ENCODE measurements at places on chromosomes 5 and 9. TPM values are rescaled to one million over a fixed set of nuclear protein-coding genes. Genes with fewer than 3 reads are reported as not detected.

Gene FABP6
- not detected for total RNA-seq

Gene F2RL2
- total RNA-seq = 10.2 TPM

DNA sequence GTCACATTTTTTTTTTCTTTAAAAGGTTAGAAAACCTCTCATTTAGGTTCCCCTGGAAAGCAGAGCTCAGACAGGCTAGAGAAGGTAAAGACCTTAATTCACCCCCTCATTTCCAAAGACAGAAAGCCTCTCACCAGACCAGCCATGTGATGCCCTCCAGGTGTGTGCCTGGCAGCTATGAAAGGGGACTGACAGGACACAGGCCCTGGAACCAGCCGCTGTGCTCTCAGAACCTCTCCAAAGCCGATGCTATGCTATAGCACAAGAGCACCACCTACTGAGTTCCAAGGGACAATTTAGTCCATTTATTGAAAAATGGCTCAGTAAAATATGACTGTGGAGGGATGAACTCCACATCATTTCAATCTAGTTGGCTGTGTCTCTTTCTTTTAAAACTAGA is 48.8 kb downstream of the FANCC start:
- H3K27me3 ChIP-seq = no peaks in the 10 kb centered on the region
- no peaks in the 10 kb centered on the region for H3K36me3 ChIP-seq
- H3K4me3 ChIP-seq = no peak overlapping the region

- H3K4me1 ChIP-seq = peaks cover 7% of the 10 kb centered on the region
- no peaks in the 10 kb centered on the region for H3K36me3 ChIP-seq
- DNase-seq = no peak
- no peak overlapping the region for H3K4me3 ChIP-seq
- no peaks in the 10 kb centered on the region for H3K27me3 ChIP-seq
These were observed 79.6 kb downstream of the TLR4 start for GRCh38 chr9:117783828-117784227.

DNA sequence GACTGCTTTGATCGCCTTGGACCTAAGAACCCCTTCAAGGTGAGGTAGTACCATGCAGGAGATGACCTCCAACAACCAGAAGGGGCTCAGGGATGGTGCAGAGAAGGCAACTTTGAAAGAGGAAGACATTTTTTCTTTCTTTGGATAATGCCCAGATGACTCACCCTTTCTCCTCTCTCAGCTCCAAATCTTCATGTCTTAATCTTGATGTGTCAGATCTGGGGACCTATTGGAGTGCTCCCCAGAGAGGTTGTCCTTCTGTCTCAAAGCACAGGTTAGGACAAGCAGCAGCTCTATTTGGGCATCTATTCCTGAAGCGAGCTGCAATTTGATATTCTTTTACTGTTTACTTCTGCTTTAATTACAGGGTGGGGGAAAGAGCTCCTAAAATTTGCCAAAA is 229.9 kb upstream of the MAP3K1 start:
- no peak overlapping the region for H3K27ac ChIP-seq
- H3K27me3 ChIP-seq = peaks cover 6% of the 10 kb centered on the region
- H3K4me3 ChIP-seq = no peak overlapping the region

DNA sequence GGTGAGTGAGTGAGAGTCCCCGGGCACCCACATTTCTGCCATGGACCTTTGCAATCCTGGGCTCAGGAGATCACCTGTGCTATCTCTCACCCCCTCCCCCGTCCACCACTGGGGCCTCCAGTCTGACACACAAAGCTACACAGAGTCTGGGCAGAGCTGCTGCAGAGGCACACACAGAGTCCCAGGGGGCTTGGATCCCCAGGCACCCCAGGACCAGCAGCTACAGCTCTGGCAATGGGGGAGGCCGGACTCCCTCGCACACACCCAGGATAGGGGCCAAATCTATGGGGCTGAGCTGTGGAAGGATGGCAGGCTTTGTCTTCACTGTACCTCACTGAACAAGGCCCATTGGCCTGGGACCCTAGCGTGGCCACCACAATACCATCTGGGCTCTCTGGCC is 328.8 kb downstream of the MAN2A1 start:
- no peaks in the 10 kb centered on the region for H3K4me1 ChIP-seq
- no peak overlapping the region for H3K27ac ChIP-seq
- H3K4me3 ChIP-seq = no peak overlapping the region
- no peaks in the 10 kb centered on the region for H3K36me3 ChIP-seq
- H3K27me3 ChIP-seq = no peaks in the 10 kb centered on the region

DNA sequence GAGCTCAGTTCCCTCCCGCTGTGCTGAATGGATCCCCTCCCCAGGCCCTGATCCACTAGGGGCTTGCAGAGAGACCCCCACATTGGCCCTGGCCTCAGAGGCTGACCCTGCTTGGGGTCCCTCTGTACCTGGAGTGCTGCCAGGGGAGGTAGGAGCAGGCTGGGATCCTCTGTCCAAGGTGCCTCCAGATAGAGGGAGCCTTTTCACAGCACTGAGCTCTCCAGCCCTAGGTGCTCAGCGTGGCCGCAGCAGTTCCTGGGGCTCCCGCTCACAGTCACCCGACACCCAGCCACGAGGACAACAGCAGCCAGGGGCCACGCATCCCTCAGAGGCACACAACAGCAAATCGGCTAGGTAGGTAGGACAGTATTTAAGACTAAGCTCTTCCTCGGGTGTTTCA is 62.2 kb upstream of the IRX2 start:
- H3K27ac ChIP-seq = no peak overlapping the region
- H3K36me3 ChIP-seq = no peaks in the 10 kb centered on the region
- H3K27me3 ChIP-seq = no peaks in the 10 kb centered on the region
- H3K4me3 ChIP-seq = no peak overlapping the region
- H3K4me1 ChIP-seq = no peaks in the 10 kb centered on the region

GRCh38 chr5:124162767-124163532 is 583.5 kb downstream of the ZNF608 start:
- DNase-seq = peak; percentile 59
- no peak overlapping the region for H3K4me3 ChIP-seq
- no peaks in the 10 kb centered on the region for H3K36me3 ChIP-seq
- no peaks in the 10 kb centered on the region for H3K27me3 ChIP-seq

Gene ATP6V1G1
- total RNA-seq = 82.0 TPM

Gene MTRR
- total RNA-seq = 37.1 TPM

Gene SCGB3A1
- total RNA-seq = not detected

- no peak overlapping the region for H3K27ac ChIP-seq
- no peak for DNase-seq
- no peaks in the 10 kb centered on the region for H3K36me3 ChIP-seq
- no peaks in the 10 kb centered on the region for H3K4me1 ChIP-seq
- no peaks in the 10 kb centered on the region for H3K27me3 ChIP-seq
These were observed 120.1 kb upstream of the ACO1 start for GRCh38 chr9:32264170-32264864.

Gene CDKN2B
- total RNA-seq = 2.3 TPM

Gene TOPORS
- 16.2 TPM for total RNA-seq

DNA sequence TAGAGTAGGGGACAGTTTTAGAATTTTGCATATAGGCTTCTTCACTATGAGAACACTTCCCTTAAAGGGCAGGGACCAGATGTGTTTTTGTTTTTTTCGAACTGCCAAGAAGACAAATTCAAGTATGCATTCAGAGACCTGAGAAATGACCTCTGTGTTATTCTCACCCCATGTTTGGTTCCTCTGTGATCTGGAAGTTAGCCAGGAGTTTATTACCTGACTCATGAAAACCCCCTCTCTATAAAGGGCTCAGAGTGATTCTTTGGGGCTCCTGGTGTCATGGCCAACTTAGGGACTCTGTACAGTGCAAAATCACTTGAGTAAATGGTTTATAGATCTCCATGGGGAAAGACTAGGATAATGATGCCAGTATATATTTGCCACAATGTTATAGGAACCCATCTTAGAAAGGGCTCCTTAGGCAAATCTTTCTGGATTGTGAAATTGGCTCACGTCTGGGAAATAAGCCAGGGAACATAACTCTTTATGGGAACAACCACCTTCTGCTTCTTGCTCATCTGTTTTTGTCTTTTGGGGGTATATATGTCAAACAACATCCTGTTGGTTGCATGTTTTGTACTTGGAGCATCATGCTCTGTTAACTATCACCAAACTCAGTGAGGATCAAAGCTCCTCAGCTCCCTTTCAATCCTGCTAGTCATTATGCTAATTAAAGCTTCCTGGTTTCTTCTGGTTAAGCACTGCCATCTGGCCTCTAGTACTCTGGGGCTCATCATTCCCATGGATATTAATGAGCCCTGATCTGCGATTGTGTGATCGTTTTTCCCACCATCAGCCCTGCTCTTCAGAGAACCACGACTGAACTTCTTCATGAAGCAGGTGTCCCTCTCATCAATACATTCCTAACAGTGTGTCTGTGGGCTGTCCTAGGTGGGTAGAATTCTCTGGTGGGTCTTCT is 173.4 kb upstream of the CDH12 start:
- H3K27me3 ChIP-seq = no peaks in the 10 kb centered on the region
- H3K36me3 ChIP-seq = no peaks in the 10 kb centered on the region
- H3K4me1 ChIP-seq = no peaks in the 10 kb centered on the region
- H3K27ac ChIP-seq = no peak overlapping the region
- H3K4me3 ChIP-seq = no peak overlapping the region
- no peak for DNase-seq

GRCh38 chr9:132804576-132805295 is 73.3 kb downstream of the AK8 start:
- DNase-seq = no peak
- no peaks in the 10 kb centered on the region for H3K36me3 ChIP-seq
- H3K4me3 ChIP-seq = no peak overlapping the region
- H3K27me3 ChIP-seq = peaks cover 14% of the 10 kb centered on the region

DNA sequence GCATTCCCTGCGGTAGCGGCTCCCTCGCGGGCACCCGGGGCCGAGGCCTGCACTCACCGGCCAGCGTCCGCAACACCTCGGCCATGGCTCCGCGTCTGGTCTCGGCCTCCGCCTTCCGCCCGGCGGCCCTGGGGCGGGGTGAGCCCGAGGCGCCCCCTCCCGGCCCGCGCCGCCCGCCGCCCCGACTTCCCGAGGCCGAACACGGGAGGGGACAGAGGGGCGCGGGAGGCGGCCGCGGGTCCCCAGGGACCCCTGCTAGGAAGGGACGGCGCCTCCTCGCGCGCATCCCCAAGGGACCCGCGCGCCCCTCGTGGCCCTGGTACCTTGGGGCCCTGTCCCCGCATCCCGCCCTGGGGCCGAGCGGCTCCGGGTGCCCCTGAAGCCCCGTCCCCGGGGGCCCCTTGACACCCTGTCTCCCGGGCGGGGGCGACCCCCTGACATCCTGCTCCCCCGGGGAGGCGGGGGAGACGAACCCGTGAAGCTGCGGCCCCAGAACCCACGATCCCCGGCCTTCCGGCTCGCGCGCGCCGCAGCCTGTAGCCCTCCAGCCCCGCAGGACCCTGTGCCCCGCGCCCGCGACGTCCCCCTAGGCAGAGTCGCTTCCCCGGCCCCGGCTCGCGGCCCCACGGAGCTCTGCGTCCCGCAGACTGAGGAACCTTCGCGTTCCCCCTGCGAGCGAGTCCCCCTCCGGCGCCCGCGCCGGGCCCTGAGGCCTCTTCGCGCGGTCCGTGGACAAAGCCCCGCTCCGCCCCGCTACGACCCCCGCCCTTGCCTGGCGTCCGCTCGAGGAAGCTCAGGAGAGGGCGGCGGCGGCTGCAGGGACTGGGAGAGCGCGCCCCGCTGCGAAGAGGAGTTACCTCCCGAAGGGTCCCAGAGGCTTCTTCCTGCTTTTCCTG is at the start of gene ABO:
Gene ABO, minus strand, starts transcription at position 97 of the 896 bp plus-strand sequence.
- no peak for DNase-seq
- no peak within 1 kb of the TSS for H3K27ac ChIP-seq
- no peaks in the 10 kb centered on the region for H3K36me3 ChIP-seq
- H3K27me3 ChIP-seq = peaks cover 22% of the 10 kb centered on the region
- H3K4me1 ChIP-seq = no peaks in the 10 kb centered on the region

GRCh38 chr9:129624947-129625346 is 1.0 kb upstream of the NTMT1 start:
- H3K27me3 ChIP-seq = peaks cover 6% of the 10 kb centered on the region
- no peak overlapping the region for H3K27ac ChIP-seq
- no peak overlapping the region for H3K4me3 ChIP-seq
- H3K4me1 ChIP-seq = peaks cover 16% of the 10 kb centered on the region
- no peaks in the 10 kb centered on the region for H3K36me3 ChIP-seq
- DNase-seq = no peak

- no peak overlapping the region for H3K4me3 ChIP-seq
- no peak overlapping the region for H3K27ac ChIP-seq
- DNase-seq = peak; percentile 72
These were observed 298.3 kb upstream of the EFNA5 start for GRCh38 chr5:107968998-107969397.

DNA sequence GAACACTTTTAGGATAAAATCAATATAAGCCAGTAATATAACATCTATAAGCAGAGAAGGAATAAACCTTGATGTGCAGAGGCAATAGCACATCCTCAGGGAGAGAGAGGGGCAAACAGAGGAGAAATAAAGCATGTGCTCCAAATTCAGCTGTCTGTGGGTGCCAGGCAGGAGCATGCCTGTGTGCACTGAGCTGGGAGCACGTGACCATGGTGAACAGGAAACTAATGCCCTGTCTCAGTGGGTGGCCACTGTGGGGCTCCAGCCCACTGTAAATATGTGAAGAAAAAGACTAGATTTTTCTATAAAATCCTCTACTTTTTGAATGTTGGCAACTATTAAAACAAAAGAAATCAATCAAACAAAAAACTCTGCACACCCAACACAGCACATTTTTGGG is 55.3 kb downstream of the FYB1 start:
- no peaks in the 10 kb centered on the region for H3K27me3 ChIP-seq
- H3K4me3 ChIP-seq = no peak overlapping the region

GRCh38 chr5:158754018-158754514 is 345.6 kb downstream of the EBF1 start:
- no peak overlapping the region for H3K27ac ChIP-seq
- no peak for DNase-seq
- no peaks in the 10 kb centered on the region for H3K4me1 ChIP-seq
- H3K36me3 ChIP-seq = no peaks in the 10 kb centered on the region

GRCh38 chr9:123087359-123087888 is 54.0 kb downstream of the GPR21 start:
- no peaks in the 10 kb centered on the region for H3K4me1 ChIP-seq
- H3K36me3 ChIP-seq = peaks cover 4% of the 10 kb centered on the region
- H3K4me3 ChIP-seq = no peak overlapping the region
- no peak for DNase-seq
- no peak overlapping the region for H3K27ac ChIP-seq

DNA sequence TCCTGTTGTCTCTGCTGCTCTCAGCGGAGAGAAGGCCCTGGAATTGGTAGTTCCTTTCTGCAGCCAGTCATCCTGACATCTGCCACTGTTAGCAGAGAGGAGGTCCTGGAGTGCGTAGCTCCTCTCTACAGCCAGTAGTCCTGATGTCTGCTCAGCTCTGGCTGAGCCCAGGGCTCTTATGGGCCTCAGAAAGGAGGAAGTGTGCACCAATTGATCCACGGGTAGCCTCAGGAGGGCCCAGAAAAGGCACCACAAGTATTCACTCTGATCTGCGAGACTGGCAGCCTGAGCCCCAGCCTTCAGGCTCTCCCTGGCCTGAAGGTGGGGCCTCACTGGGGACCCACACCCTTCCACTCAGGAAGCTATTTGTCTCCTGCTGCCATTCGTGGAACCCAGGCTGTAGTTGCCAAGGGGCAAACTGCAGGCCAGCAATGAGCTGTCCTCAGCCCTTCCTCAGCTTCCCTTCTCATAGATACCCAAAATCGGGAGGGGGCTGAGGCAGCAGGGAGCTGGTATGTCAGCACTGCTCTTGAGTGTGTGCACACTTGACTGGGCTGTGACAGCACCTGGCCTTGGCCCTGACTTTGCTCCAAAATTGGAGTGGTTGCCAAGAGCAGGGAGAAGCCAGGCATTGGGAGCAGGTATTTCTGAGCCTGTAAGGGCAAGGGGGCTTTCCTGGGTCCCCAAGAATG is 1049.5 kb upstream of the ACO1 start:
- H3K27ac ChIP-seq = peak overlapping the region; percentile 41
- H3K36me3 ChIP-seq = no peaks in the 10 kb centered on the region
- H3K4me3 ChIP-seq = no peak overlapping the region
- H3K4me1 ChIP-seq = peaks cover 20% of the 10 kb centered on the region
- DNase-seq = peak; percentile 6
- H3K27me3 ChIP-seq = no peaks in the 10 kb centered on the region
